ENCODE measurements at places on chromosomes 4 and X. TPM values are rescaled to one million over a fixed set of nuclear protein-coding genes. Genes with fewer than 3 reads are reported as not detected.
A peak's percentile ranks its signal among the peaks of the same experiment; 100 is the strongest.

Gene LAGE3
- 27.9 TPM for total RNA-seq

Gene IL1RAPL1
- total RNA-seq, result 0.07 TPM

Gene RHOXF2B
- not detected for total RNA-seq

Gene IL1RAPL2
- not detected for total RNA-seq

Gene HERC5
- 6.6 TPM for total RNA-seq

Gene LRCH2
- 5.1 TPM for total RNA-seq

Gene HSFX2
- total RNA-seq, result not detected

Gene PPP1R2C
- not detected for total RNA-seq

Gene NKX6-1
- total RNA-seq, result 0.89 TPM

Gene CXCL3
- total RNA-seq, result 7.3 TPM

Gene PSAPL1
- total RNA-seq, result not detected

Gene HTN1
- not detected for total RNA-seq

DNA sequence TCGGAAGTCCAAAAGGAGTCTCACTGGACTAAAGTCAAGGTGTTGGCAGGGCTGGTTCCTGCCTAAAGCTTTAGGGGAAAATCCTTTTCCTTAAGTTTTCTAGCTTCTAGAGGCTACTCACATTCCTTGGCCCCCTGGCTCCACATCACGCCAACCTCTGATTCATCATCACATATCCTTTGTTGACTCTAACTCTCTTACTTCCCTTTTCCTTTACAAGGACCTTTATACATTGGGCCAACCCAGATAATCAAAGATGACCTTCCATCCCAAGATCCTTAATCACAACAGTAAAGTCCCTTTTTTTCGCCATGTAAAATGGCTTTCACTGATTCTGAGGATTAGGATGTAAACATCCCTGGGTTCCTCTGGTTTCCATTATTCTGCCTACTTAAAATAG is 146.4 kb upstream of the DCAF8L1 start:
- DNase-seq, result no peak

DNA sequence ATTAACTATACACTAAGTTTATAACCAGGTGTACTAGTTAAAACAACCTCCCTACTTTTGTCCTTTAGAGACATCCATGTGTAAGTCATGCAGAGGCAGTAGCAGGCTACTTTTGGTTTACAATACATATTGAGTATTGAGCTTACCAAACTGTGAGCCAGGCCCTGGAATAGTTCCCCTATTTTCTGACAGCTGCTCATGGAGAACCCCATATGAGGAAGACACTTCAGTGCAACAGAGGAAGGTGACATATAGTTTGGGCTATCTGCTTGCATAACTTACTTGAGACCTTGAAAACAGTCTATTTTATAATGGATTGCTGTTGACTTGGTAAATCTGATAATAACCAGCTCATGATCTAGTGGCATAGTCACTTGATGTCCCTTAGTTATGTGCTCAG is 190.5 kb downstream of the SH3BGRL start:
- no peak for DNase-seq

GRCh38 chr4:83224502-83225197 is 59.9 kb downstream of the COQ2 start:
- DNase-seq, result no peak

DNA sequence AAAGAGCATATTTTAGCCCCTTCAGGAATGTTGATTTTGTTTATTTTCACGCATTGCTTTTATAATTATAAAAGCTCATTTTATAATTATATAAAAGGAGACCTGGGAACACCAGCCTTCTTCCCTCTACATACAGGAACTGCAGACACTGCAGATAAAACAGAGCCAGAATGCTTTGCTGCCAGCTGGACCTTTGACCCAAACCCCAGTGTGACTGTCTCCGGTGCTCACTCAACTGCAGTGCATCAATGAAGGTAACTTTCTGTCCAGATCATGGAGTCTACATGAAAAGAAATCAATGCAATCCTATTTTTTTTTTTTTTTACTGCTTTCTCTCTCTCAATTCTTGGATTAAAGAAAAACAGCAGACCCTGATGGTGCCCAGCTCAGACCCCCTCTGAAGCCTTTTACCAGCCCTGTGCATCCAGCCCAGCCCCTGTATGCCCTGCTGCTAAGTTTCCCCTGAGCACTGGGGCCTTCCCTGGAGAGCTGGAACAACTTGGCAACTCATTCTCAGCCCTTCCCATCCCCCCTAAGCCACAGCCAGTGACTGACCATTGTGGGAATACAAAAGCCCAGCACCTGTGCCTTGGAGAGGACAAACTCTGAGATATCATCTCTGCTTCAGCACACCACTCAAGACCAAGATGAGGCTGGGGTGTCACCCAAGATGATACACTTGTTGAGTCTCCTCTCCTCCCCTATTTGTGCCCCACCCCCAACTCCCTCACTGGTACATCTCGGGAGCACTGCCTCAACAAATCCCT is 182.1 kb downstream of the EVC2 start:
- DNase-seq, result no peak

GRCh38 chr4:102500696-102501446 is at the start of gene NFKB1:
TSS of gene NFKB1 (plus strand) at chr4:102501359. CDS start at chr4:102525519, 24,160 bp downstream.
- peak; percentile 47 for DNase-seq

DNA sequence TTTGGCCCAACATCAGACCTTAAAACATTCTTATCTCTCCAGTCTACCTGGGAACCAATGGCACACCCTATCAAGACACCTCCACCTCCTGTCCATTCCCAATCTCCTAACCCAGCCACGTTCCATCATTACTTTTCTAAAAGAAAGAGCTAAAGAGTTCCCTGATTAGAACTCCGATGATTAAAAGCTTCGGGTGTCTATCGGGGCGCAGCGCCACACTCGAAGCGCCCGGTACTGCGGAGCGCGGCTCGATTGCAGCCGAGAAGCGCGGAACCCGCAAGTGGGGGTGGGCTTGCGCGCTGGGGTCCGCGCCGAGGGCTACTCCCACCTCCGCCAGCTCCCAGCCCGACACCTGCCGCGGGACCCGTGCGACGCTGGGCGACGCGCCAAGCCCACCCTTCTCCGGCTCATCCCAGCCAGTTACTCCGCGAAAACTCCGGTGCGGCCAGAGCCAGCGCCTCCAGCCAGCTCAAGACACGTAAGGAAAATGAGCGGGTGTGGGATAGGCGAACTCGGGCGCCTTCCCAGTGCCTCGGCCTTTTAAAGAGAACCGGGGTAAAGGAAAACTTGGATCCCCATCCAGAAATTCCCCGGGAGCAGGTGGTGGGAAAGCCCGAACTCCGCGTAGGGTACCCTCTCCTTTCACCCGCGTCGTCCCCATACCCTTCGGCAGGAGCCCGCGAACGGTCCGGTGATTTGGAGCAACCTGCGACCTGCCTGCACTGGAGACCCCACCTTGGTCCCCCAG is 593 bp downstream of the NPY1R start:
- DNase-seq, result no peak

GRCh38 chr4:183766140-183766539 is 107.0 kb downstream of the TRAPPC11 start:
- no peak for DNase-seq

DNA sequence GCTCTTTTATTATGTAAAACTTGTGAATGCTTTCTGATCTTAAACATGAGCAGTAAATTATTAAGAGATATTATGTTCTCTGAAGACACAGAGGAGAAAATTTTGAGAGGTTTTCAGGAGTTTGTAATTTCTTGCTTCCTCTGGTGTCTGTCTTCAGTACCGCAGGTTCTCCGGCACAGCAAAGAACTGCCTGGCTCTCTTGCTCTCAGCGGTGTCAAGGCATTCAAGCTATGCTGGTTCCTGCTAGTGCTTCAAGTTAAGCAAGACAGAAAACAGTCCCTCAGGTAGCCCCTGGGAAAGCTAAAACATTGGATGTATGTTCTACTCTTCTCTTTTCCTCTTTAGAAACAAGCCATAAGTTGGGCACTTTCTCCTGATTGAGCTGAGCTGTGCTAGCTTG is 120.2 kb upstream of the CENPE start:
- DNase-seq, result no peak

- no peak for DNase-seq
These were observed 470.4 kb upstream of the GALNT7 start for GRCh38 chr4:172698256-172698655.

DNA sequence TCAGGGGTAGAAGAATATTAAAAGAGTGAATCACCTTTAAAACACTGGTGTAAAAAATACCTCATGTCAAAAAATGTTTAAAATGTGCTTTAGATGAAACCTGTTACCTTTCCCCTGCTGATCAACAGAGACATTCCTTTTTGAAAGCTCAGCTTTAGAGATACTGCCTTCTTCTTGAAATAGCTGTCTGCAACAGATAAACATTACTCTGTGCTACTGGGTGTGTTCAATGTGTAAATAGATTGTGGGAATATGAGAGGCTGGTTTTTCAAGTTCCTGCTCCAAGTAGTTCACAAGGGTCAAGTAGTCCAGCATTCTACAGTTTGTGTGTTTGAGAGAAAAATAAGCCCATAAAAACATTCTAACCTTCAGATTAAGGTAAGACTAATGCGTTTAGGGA is at the start of gene SYTL5:
TSS of gene SYTL5 (plus strand) at position 263 of the 400 bp plus-strand sequence. CDS start 27,337 bp downstream, outside the sequence.
- no peak for DNase-seq

DNA sequence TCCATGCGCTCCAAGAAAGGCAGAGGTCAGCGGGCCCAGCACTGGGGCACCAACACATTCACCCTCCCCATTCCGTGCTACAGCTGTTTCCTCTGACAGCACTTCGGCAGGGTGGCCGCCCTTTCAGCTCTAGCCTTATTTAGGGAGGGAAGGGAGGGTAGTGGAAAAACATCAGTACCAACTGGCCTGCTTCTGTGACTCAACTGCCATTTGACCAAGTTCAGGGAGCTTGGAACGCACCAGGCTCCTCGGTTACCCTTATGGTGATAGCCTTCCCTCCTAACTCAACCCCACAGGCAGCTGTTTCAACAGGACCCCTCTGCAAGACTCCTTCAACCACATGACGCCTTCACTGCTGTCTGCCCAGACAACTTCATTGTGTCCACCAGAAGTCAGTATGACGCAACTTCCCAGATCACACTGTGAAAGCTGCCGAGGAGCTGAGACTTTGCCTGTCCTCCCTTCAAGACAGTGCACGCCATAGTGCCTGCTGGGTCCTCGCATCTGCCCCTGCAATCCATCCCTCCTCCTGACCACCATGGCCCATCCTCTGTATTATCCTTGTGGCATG is 132.2 kb downstream of the AFAP1 start:
- DNase-seq, result no peak

- DNase-seq, result no peak
These were observed 56.9 kb downstream of the SMAD1 start for GRCh38 chr4:145538596-145538995.

DNA sequence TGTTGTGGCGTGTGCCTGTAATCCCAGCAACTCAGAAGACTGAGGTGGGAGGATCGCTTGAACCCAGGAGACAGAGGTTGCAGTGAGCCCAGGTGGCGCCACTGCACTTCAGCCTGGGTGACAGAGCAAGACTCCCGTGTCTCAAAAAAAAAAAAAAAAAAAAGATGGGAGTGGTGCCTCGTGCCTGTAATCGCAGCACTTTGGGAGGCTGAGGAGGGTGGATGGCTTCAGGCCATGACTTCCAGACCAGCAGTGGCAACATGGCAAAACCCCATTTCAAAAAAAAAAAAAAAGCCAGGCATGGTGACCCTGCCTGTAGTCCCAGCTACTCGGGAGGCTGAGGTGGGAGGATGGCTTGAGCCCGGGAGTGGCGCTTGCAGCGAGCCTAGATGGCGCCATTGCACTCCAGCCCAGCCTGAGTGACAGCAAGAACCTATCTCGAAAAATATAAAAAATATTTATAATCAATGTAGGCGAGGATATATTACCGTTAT is 27.0 kb downstream of the EIF2S3 start:
- no peak for DNase-seq

DNA sequence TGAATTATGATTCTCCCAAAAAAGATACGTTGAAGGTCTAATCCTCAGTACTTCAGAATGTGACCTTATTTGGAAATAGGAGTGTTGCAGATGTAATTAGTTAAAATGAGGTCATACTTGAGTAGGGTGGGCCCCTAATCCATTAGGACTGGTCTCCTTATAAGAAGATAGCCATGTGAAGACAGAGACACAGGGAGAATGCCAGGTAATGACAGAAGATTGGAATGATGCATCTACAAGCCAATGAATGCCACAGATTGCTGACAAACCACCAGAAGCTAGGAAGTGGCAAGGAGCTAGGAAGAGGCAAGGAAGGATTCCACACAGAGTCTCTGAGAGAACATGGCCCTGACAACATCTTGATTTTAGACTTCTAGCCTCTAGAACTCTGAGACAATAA is 7.4 kb upstream of the RPS6KA3 start:
- DNase-seq, result no peak

- no peak for DNase-seq
These were observed 110.0 kb upstream of the PPARGC1A start for GRCh38 chr4:23999714-24000469.

GRCh38 chr4:156948738-156949137 is 22.9 kb downstream of the PDGFC start:
- no peak for DNase-seq

GRCh38 chrX:39253551-39253950 is 452.3 kb downstream of the MID1IP1 start:
- DNase-seq, result no peak

DNA sequence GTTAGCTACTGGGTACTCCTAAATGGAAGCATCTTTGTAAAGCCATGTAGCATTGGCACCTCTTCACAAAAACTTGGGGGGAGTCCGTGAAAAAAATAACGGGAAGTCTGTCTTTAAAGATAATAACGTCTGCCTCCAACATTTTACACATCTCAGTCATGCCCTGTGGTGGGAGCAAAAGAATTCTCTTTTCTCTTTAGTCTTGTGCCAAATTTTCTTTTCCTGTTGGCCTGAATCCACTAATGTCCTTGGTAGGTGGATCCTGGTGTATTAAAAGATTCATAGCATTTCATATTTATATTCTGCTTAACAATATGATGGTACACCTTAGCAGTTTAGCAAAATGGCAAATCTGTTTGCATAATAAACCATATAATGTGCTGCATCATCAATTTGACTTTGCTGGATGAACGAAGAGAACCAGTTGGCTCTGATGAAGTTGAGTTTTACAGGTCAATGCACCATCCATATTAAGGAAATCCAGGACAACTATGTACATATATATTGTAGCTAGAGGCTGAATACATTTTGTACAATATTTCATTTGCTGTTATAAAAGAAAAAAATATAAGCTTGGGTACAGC is 746.4 kb upstream of the MAGEB2 start:
- DNase-seq, result no peak

DNA sequence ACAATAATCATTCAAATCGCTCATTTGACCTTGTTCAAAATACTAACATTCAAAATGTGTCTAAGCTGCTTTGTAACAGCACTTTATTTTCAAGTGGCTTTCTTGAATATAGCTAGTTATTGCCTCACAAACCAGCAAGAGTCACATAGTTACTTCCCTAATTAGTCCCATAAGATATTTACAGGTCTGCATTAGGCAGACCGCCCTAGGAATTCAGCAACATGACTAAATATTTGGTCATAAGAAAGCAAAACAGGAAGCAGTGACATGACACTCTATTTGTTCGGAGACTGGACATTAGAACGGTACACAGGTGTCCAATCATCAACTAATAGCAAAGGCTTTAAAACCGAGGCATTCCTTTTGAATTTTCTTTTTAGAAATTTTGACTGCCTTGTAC is 262.0 kb downstream of the COL25A1 start:
- DNase-seq, result no peak

GRCh38 chr4:11338956-11339782 is 89.5 kb downstream of the HS3ST1 start:
- no peak for DNase-seq
